ENCODE measurements at places on chromosomes 4 and X.
A peak's percentile ranks its signal among the peaks of the same experiment; 100 is the strongest.

- no peak for DNase-seq
These were observed 36.0 kb downstream of the RTL9 start for GRCh38 chrX:110394651-110395050.

DNA sequence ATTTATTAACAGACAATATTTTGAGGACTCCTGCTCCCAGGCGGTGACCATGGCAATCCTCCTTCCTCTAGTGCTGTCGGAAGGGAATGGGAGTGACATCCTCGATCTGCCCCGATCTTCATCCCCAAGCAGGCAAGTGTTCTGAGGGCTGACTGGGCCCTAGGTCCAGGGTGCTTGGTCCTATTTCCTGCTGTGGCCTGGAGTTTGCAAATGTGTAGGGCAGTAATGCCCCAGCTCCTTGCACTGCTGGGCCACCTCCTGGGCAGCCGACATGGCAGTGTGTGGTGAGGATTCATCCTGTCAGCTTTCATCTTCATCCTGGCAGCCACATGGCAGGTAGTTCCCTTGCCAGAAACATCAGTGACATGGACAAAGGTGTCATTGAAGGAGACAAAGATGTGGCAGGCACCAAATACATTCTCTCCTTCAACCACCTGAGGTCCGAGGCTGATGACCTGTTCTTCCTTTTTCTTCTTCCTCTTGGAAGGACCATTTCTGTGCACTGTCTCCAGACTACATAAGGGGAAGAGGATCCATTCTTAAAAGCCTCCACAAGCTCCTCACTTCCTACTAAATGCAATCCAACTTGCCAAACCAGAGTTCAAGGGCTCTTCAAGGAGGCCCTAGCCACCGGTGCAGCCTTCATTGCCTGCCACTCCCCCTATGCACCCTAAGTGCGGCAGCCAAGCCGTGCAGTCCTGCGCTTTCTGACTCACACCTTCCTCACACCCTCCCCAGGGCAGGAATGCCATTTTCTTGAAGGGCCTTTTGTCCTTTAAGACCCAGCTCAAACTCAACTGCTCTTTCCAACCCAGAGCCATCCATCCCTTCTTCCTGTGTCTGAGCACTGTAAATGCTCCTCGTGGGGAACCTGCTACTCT lies 65.7 kb downstream of the TMEM154 start:
- no peak for DNase-seq

DNA sequence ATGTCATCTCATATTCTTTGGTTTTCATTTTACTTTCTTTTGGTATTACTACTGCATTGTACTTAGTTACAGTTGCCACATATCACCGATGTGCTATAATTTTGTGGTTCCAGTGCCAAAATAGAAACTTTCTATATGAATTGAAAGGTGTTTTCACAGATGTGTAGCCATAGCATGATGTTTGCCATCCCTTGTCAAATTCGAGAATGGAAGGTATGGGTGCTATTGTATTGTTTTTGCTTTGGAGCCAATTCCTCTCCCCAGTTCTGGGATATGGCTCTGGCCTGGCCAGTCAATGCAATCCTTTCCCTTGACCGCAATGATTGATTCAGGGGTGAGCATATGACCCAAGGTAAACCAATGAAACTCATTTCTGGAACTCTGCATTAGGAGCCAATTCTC lies 86.2 kb upstream of the RPS6KA3 start:
- no peak for DNase-seq

DNA sequence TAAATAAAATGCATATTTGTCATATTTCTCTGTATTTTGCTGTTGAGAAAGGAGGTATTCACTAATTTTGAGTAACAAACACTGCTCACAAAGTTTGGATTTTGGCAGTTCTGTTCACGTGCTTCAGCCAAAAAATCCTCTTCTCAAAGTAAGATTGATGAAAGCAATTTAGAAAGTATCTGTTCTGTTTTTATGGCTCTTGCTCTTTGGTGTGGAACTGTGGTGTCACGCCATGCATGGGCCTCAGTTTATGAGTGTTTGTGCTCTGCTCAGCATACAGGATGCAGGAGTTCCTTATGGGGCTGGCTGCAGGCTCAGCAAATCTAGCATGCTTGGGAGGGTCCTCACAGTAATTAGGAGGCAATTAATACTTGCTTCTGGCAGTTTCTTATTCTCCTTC lies 3.3 kb downstream of the HTT start:
- DNase-seq, result no peak

- no peak for DNase-seq
These were observed 21.8 kb downstream of the TSPAN7 start for GRCh38 chrX:38583181-38583580.

DNA sequence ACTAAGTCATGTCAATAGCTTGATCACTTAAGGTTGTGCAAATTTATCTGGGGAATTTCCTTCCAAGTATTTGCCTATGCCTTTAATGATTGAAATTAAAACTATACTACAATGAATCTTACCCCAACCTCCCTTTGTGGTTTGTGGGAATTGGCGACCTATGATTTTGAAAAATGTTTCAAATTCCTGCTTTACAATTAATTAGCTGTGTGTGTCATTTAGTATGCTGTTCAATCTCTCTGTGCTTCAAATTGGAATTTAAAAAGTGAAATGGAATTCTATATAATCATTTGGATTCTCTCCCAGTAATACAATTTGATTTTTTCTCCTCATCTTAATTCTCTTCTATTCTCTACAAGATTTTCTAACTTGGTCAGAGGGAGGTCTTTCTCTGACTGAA lies 2319.5 kb downstream of the ARAP2 start:
- no peak for DNase-seq

GRCh38 chr4:16727218-16727617 lies 171.2 kb downstream of the LDB2 start:
- DNase-seq, result no peak

DNA sequence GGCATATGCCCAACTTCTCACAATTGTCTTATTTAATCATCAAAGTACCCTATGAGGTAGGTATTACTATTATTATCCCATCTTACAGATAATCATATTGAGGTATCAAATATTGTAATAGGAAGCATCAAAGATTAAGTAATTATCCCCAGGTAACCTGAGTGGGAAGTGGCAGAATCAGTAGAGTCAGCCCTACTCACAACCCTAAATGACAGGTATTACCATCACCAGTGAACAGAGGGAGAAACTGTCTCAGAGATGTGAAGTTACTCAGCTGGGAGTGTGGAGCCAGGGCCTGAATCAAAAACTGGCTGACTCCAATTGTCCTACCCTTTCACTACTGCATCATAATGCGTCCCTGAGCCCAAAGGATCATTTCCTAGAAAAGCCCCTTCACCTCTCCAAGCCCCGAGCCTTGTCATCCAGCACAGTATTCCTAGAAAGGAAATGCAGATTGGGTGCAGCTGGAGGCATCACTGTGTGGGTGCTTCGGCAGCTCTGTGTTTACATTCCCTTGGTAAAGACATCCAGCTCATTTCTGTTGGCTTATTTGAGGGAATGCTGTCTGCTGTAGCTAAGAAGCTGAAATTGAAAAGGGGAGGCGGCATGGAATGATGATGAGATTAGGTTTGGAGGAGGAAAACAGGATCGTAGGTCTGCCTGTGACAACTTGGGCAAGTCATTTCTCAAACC lies 72.8 kb downstream of the DHX15 start:
- DNase-seq, result no peak

GRCh38 chr4:175762582-175762981 lies 49.5 kb downstream of the GPM6A start:
- DNase-seq, result peak; percentile 1

DNA sequence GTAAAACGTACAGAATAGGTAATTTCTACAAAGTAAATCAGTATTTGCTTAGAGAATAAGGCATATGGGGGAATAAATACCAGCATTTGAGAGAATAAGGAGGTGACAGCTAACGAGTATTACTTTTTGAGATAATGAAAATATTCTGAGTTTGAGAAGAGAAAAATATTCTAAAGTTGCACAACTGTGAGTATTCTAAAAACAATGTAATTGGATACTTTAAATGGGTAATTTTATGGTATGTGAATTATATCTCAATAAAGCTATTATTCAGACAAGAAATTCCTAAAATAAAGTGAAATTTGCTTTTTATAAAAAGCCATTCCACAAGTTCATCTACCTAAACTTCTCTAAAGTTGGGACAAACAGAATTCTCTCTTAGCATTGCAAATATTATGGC lies 62.6 kb downstream of the PDGFC start:
- DNase-seq, result no peak

DNA sequence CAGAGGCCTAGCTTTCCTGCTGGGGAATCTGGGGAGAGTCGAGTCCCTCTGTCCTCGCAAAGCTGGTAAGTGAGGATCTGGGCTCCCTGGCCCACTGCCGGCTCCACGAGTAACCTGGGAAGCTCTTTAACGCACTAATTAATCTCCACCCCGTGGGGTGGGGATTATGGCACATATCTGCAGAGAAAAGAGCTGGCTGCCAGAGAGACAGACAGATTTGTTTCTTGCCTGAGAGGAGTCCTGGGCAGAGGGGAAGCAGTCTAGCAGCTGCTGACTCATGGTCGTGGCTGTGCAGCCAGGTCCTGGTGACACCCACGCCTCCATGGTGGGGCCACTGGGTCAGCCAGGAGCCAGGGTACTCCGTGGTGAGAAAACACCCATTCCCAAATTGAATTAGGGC lies 14.0 kb downstream of the SORCS2 start:
- DNase-seq, result no peak

- DNase-seq, result no peak
These were observed 923.6 kb upstream of the TENM3 start for GRCh38 chr4:181319629-181320028.

- DNase-seq, result no peak
These were observed 13.8 kb downstream of the DGKQ start for GRCh38 chr4:959338-960139.

DNA sequence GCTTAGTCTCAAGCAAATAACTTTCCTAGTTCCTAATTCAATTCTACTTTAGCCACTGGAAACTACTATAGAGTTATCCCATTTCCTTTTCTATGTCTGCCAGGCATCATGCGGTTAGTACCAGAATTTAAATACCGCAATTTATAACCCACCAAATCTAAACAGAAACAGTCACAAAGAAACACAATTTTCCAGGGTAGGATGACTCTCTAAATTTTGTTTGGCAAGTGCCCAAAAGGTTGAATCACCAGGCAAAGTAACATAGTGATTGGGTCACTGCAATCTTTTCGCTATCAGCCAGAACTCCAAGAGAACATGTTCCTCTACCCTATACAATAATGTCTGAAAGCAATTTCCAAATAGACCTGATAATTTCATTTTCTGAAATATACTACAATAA lies 240.2 kb upstream of the GRIA3 start:
- DNase-seq, result no peak

DNA sequence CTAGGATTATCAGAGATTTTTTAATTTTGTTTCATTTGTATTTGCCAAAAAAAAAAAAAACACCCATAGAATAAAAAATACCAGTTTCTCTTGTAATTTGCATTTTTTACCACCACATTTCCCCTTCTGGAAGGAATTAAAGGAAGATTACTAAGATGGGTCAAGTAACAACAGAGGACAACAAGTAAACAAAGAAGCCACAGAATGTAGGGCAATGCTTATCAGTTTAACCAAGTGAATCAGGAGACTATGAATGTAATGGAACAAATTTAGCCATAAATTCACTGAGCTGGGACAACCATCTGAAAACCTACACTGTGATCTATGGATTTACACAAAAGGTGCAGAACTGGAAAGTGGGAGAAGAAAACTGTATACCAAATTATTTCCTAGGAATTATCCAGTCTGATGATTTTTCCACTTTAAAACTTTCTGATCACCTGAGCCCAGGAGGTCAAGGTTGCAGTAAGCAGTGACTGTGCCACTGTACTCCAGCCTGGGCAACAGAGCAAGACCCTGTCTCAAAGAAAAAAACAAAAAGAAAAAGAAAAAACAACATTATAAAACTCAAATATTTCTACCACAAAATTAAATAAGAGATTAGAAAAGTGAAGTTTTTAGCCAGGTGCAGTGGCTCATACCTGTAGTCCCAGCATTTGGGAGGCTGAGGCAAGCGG lies 32.4 kb downstream of the LRBA start:
- DNase-seq, result no peak

GRCh38 chr4:57607566-57608180 lies 497.5 kb upstream of the IGFBP7 start:
- no peak for DNase-seq

GRCh38 chrX:75786290-75786689 lies 1.2 kb upstream of the MAGEE2 start:
- no peak for DNase-seq

GRCh38 chr4:188534917-188535316 lies 395.7 kb downstream of the TRIML1 start:
- no peak for DNase-seq

- peak; percentile 73 for DNase-seq
These were observed 48.8 kb downstream of the AFAP1 start for GRCh38 chr4:7890635-7891393.

GRCh38 chrX:94871640-94872039 lies 1197.6 kb downstream of the FAM133A start:
- no peak for DNase-seq

- DNase-seq, result no peak
These were observed 17.2 kb upstream of the CCNI start for GRCh38 chr4:77092975-77093374.

GRCh38 chr4:82543131-82543530 lies 18.7 kb downstream of the TMEM150C start:
- DNase-seq, result no peak

DNA sequence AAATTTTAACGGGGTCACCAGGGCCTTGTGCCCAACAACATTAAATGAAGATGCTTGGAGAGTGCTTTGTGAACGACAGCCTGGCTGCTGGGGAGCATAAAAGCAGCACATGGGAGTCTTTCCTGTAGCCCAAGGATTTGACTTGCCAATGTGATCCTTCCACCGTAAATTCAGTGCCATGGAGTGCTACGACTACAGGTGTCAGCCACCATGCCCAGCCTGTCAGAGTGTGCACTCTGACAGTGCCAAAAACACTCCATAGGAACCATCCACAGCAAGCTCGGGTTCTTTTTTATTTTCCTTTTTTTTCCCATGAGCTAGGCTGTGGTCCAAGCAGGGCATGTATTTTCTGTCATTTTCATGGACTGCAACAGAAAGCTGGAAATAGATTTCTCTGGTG lies 156.9 kb downstream of the NLGN4X start:
- DNase-seq, result no peak

DNA sequence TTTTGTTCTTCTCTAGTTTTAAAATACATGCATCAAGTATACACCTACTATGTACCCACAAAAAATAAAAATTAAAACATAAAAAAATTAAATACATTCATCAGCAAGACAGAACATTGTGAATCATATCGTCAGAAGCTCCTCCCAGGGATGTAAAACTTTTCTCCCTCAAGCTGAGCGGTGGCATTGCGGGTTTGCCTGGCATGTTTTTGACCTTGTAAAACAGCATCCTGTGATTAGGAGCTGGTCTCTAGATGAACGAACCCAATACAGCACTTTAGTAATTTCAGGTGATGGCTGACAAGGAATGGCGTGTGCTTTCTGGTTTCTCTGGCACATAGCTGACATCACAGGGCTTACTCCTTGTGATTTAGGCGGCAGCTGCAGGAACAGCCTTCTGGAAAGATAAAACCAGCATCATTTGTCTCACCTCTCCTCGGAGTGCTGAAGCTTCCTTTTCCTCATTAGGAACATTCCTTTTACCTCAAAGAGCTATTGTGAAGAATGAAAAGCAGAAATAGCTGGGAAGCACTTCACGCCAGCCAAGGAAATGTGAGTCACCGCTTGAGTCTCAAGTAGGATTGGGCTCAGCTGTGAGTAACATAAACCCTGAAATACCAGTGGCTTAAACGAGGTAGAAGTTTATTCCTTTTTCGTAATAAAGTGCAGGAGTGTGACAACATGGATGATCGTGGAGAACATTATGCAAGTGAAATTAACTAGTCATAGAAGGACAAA lies 44.3 kb downstream of the NYX start:
- no peak for DNase-seq
